ENCODE measurements at places on chromosomes 7 and 10.

- DNase-seq, result no peak
Measured at GRCh38 chr10:100289641-100290040, 3.2 kb upstream of the BLOC1S2 start.

DNA sequence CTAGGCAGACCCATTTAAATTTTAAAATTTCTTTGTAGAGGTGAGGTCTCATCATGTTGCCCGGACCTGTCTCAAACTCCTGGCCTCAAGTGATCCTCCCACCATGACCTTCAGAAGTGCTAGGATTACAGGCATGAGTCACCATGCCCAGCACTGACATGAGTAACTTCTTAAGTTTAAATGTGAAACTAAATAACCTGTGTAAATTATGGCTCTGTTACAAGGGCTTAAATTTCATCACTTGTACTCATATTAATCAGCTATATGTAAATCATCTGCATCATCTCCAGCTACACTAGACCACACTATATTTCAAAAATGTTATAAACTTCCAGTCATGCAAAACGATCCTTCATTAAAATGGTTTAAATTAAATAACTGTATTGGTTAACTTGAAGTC is 56.1 kb downstream of the ATAD1 start:
- DNase-seq, result no peak

DNA sequence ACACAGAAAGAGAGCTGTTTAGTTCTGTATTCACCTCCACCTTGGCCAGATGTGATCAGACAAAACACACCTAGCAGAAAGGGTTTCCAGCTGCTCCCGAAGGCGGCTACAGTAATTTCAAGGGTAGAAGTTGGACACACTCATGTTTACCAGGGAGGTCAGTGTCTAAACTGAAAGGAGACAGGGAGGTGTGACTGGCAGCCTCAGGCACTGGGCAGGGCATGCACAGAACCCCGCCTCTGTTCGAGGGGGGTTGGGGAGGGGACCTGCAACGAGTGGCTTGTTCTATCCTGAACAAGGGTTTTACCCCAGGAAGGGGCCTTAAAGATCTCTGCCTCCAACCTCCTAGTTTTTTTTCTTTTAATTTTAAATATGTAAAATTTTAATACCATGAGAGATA is 49.6 kb downstream of the BPGM start:
- no peak for DNase-seq

- DNase-seq, result no peak
Measured at GRCh38 chr7:734808-735207, 7.7 kb upstream of the PRKAR1B start.

DNA sequence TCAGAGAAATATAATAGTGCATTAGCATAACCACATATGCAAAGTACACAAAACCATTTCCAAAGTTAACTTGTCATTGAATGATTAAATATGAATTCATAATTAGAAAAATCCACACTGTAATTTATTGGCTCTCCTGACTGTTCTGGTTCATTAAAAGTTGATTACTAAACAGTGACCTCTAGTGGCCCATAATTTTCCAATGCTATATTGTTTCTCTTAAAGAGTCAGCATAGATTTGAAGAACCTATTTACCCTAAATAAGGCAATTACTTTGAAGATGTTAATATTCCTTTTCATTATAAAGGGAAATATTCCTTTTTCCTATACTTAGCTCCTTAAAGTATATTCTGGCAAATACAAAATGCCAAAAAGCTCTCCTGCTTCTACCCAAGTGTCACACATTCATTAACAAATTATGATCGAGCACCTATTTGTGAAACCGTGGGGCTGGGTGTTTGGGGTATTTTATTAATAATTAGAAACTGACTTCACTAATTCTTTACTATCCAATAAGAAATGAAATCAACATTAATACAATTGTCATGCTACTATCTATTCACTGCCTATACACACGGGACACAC is 86.2 kb downstream of the HIBADH start:
- DNase-seq, result no peak

DNA sequence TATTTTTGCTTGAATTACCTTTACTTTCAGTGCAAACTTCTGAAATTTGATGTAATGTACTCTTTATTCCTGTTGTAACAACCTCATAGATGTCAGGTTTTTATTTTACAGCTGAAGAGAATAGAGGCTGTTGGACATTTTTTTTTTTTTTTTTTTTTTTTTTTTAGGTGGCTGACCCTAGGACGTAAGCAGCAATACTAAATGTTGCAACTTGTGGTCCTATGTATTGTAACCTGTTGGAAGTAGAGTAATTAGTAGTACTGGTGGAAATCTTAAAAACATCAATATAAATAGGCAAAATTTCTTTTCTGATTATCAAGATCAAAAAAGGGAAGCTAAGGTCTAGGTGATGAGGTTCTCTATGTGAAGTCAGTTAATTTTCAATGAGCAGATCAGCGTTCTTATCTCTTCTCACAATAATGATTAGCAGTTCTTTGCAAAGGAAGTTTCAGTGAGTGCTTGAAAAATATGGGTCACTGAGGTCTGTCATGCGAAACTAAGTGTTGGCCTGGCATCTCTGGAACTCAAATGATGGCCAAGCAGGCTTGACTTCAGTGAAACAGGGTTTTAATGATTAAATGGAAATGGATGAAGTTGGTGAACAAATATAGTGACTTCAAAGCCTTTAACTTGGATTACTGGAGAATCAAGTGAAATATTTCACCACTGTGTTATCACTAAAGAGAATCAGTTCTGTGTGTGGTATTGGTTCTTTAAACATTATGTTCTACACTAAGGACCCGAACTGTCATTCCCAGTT is 42.7 kb downstream of the BICC1 start:
- DNase-seq, result no peak

DNA sequence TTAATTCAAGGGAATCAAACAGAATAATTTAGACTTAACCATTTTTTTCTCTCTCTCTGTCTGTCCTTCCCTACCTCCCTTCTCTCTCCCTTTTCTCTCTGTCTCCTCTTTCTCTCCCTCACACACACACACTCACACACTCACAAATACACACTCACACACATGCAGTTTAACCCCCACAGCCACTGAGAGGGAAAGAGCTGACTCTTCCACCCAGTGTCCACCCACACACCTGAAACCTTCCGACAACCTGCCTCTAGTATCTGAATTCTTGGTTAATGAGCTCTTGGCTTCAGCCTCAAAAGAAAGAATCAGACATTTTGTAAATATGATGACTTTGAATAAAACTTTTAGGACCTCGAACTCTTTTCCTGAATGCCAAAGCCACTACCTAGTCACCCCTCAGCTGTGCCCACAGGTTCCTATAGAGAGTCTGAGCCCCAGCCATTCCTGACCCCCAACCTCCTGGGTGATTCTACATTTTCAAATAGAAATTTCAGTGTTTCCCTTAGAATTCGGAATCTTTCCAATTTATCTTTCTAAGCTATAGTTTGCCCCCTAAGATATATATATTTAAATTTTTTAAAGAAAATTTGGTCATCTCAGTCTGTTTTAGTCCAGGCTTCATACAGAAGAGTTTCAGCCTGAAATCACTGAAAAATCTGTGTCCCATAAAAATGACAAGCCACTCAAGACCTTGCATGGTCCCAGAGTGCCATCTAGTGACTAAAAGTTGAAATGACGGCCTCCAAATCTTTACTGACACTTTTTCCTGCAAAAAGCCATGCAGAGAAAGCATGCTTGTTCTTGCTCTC is 202.8 kb downstream of the IPMK start:
- no peak for DNase-seq

DNA sequence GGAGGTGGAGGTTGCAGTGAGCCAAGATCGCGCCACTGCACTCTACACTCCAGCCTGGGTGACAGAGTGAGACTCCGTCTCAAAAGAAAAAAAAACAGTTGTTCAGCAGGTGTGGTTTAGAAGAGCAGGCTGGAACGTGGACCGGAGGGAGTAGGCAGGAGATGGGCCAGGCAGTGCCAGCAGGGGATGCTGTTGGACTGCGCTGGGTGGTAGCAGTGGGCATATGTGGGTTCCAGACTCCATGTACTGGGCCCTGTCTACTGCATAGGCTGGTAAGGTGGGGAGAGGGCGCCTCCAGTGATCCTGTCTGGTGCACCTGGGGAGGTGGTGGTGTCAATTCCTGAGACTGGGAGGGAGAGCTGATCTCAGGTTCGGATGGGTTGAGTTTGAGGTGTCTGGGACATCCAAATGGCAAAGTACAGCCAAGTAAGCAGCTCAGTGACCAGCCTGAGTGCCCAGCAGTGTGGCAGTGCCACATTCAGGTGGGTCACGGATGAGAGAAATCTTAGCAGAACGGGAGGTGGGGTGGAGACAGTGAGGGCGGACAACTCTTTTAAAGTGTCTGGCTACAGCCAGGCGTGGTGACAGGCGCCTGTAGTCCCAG is 25.9 kb downstream of the SFXN4 start:
- DNase-seq, result peak; percentile 51

DNA sequence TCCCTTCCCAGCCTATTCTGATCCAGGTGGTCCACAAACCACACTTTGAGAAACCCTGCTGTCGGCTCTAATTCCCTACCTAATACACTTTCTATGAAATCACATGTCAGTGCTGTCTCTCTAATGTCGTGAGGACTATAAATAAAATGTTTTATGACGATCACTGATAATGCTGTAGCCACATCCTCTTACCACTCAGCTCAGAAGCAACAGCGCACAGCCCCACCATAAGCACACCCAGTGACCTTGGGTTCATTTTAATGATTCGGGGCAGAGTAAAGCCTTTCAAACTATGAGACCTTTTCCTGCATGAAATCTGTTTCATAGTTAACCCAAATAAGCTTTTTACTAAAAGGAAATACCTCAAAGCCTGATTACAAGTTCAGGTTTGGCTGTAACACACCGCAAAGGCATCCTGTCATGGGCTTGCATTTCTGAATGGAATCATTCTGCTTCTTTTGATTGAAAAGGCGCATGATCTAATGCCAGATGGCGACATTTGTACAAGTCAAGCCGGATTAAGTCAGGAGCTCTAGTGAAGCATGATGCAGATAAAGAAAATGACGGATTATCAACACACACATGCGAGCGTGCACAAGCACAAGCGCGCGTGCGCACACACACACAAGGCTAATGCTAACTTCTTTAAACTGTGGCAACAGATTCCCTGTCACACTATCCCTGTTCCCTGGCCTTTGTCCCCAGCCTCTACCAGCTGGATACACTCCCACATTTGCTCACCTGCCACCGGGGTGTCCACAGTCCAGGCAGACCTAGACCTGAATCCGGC is 180.5 kb upstream of the PDE1C start:
- DNase-seq, result no peak

GRCh38 chr10:110864662-110865140 is 7.0 kb upstream of the PDCD4 start:
- DNase-seq, result peak; percentile 57

GRCh38 chr7:112881-113280 is 79.5 kb upstream of the FAM20C start:
- no peak for DNase-seq

- DNase-seq, result no peak
Measured at GRCh38 chr10:7119325-7120015, 291.4 kb downstream of the SFMBT2 start.

- DNase-seq, result no peak
Measured at GRCh38 chr10:101261702-101262101, 32.4 kb upstream of the LBX1 start.

DNA sequence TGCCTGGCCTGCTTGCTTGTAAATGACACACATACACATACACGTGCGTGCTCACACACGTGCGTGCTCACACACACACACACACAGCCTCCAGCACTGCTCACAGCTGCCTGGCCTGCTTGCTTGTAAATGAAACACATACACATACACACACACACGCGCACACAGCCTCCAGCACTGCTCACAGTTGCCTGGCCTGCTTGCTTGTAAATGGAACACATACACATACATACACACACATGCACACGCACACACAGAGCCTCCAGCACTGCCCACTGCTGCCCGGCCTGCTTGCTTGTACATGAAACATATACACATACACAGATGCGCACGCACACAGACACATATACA is 397.2 kb downstream of the PLXNA4 start:
- DNase-seq, result no peak

DNA sequence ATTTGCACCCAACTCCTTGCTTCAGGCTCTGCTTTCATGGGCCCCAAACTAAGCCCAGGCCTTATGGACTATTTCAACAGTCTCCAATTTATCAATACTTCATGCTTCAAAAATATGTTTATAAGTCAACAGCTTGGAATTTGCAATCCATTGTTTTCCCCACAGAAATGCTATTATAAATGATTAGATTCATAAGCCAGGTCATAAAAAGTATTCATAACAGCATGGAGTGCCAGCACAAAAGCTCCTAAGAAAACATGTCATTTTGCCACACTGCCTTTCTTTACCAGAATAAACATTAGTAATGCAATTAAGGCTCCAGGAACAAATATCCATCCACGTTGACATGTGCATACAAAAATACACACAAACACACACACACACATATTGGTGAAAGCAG is 30.1 kb downstream of the OSBPL3 start:
- DNase-seq, result no peak

GRCh38 chr7:100965723-100966541 is 3.4 kb upstream of the MUC12 start:
- DNase-seq, result peak; percentile 66

GRCh38 chr10:5959142-5959541 is 18.2 kb downstream of the IL15RA start:
- no peak for DNase-seq

DNA sequence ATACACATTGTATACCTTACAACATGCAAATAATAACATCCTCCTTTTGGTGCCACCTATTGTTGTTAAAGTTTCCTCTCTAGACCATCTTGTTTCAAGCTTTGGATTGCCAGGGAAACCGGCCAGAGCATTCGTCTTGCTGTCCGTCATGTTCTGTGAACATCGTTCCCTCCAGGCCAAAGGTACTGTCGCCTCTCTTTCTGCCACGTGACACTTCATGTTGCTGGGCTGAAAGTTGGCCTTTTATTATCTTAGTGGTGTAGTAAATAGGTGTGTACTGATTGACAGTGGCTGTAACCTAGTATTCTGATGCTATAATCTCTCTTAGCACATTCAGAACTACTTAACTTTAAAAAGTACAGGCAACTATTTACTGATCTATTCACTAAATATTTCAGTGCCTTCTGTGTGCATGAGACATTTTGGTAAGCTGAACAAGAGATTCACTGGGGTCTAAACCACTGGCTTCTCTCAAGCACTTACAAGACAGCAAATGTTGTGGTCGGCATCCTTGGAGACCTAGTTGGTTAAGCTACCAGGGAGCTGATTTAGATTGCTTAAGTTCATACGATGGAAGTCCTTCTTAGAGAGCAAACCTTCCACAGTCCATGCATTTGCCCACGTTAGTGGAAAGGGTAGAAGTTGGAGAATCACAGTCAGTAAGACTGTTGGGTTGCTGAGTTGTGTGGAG is 52.4 kb downstream of the SHH start:
- DNase-seq, result no peak

DNA sequence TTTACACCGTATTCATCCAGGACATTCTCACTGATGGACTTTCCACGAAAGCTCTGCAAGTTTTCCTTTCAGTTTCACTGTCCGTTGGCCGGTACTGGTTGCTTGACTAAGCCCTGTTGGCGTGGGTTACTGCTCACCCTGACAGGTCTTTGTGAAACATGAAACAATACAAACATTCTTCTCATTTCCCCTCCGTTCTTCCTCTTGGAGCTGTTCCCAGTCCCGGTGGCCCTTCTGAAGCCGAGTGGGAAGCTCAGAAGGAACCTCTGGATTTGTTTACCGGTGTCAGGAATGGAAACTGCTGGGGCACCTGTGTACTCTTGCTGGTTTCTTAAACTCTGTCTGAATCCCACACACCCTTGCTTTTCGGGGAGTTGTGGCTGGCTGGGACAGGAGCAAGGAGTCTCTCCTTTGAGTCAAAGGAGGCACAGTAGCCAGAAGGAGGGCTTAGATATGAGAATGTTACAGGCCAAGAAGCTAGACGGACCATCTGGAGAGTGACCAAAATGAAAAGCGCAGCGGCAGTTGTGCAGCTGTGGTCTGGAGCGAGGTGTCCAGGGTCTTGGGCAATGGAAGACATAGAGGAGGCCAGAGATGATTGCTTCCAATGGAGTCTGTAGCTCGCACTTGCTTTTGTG is 45.7 kb downstream of the LYZL2 start:
- no peak for DNase-seq
